ENCODE measurements at places on chromosomes 7 and 10.

DNA sequence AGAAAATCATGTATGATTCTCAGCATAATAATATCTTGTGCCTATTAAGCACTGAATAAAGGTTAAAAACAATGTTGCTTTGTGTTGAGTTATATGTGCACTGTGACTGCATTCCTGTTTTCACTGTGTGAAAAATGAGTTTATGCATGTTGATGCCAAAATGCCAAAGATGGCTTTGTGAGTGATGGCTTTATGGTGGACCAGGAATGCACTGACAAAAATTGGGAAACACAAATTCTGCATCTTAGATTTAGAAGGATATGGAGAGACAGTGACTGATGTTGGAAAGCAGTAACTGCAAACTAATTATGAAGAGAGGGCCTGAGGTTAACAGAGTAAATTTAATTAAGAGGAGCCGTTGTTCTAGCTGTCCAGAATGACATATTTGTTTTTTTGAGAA lies 440.4 kb downstream of the KIF20B start:
- no peak for DNase-seq

DNA sequence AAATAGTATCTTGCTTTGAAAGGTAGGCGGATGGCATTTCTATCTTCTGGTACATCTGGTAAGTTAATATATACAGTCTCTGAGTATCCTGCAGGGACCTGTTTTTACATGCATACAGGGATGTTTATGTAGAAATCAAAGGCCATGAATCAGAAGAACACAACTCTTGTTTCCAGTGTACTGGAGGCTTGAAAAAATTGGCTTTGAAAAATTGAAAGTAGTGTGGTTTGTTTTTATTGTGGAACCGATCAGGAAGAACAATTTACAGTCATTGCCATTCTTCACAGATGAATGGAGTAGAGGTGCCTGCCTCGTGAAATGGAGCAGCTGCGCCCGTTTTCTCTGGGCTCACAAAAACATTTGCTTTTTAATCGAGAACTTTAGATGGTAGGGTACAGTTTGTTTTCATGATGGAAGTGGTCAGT lies 54.0 kb upstream of the RPA3 start:
- DNase-seq: no peak

DNA sequence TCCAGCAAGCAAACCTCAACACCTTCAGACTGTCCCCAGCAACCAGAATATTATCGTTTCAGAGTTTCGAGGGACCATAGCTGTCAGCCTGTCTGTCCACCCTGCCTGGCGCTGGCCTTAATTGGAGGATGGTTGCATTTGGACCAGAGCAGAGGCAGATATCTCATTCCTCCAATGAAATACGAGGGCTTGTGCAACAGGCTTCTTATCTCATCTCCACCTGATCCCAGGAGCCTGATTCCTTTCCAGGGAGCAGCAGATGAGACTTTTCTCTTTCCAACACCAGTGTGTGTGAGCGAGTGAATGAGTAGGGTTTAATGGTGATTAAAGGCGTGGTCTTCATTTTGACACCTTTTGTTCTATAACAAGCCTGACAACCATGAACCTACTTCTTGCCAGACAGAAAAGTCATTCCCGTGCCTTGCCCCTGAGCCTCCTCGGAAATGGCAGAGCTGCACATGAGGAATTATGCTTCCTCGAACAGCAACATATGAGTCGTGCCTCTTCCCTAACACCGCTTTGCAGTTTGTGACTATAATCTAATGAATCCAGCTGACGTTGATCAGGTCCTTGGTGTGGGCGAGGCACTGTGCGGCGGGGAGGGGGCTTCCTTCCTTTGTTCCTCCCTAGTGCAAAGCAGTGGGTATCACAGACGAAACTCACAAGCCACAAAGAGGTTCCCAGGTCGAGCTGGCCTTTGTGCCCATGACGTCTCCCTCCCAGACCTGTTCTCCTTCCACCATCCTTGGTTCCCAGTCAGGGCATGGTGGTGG lies 147.4 kb downstream of the CUX1 start:
- DNase-seq: no peak

DNA sequence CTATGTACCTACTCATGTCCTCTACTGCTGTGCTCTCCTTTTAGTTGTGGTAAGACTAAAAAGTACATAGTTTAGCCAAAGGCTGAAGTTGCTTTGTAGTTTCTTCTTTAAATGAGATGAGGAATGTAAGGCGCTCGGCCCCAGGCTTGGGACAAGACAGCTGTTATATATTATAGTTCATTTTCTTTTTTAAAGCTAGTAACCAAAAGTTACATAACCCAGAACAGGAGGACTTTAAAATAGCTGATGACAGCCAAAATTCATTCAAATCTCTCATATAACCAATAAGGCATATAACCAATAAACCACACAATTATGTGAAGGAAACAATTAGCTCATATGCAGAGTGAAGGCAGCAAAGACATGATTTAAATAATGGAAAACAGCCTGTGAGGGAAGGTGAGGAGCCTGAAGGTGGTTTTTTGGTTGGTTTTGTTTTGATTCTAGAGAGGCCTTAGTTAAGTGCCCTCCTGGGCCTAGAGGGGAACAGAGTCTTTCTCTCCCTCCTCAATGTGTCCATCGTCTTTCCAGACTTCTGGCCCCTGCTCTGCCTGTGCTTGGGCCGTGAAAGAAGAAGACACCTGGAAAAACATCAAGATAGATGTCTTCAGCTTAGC lies 35.8 kb downstream of the SLC26A4 start:
- no peak for DNase-seq

GRCh38 chr10:45152726-45153125 lies 152.0 kb downstream of the ZNF22 start:
- no peak for DNase-seq

DNA sequence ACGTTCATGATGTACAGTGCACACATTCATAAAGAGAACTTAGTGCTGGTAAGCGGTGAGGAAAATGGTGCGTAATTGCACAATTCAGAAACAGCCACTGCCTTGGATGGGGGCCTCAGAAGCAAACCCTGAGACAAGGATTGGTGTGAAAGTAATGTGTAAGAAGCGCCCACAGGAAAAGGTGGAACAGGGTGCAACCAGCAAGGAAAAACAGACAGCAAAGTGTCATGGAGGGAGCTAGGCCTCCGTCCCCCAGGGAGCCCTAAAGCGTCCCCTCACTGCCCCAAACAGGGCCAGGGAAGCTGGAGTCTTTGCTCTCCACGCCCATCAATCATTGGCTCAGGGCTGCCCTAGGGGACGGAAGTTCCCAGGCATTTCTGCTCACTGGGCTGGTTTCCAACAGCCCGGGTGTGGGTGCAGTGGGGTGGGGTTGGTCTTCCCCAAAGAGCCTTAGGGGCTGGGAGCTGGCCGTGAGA lies 9.6 kb upstream of the C10orf105 start:
- DNase-seq: no peak

DNA sequence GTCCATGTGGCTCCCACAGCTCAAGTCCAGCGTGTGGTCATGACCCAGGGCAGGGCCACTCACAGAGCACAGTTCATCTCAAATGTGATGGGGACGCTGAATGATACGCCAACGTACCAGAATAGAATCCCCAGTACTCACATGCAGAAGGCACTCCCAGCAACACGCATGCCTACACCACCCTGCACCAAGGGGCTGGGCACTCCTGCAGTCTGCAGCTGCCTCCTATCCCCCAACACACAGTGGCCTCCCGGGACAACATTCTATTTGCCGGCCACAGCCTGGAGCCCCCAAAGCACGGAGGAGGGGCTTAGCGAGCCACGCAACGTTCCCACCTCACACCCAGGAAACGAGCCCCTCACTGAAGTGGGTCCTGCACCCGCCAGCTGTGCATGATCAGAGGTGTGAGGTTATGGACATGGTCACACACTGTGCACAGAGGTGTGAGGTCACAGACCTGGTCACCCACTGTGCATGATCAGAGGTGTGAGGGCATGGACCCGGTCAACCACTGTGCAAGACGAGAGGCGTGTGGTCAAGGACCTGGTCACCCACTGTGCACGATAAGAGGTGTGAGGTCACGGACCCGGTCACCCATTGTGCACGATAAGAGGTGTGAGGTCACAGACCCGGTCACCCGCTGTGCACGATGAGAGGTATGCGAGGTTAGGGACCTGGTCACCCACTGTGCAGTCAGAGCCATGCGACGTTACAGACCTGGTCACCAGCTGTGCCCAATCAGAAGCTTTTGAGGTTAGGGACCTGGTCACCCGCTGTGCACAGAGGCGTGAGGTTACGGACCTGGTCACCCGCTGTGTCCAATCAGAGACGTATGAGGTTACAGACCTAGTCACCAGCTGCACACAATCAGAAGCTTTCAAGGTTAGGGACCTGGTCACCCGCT lies 182.8 kb downstream of the DIP2C start:
- no peak for DNase-seq

- DNase-seq: no peak
Observed at GRCh38 chr7:80154656-80155333, 20.2 kb downstream of the GNAI1 start.

GRCh38 chr10:75766106-75766505 lies 334.7 kb downstream of the LRMDA start:
- DNase-seq: no peak
